ENCODE measurements at places on chromosomes 1 and 21.

- DNase-seq: no peak
Observed at GRCh38 chr1:220184506-220184905, 87.7 kb downstream of the RAB3GAP2 start.

GRCh38 chr1:69987881-69988280 lies 217.5 kb downstream of the LRRC40 start:
- no peak for DNase-seq

- DNase-seq: no peak
Observed at GRCh38 chr1:183195142-183195574, 9.1 kb downstream of the LAMC2 start.

DNA sequence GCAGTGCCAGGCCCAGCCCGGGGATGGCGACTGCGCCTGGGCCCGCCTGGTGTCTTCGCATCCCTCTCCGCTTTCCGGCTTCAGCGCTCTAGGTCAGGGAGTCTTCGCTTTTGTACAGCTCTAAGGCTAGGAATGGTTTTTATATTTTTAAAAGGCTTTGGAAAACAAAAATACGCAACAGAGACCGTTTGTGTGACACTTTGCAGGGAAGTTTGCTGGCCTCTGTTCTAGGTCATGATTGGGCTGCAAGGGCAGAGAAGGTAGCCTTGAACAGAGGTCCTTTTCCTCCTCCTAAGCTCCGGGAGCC lies 719 bp downstream of the SOD1 start:
- no peak for DNase-seq

GRCh38 chr21:35475009-35475408 lies 425.9 kb upstream of the RUNX1 start:
- no peak for DNase-seq

GRCh38 chr1:92445865-92446264 lies 40.9 kb downstream of the GFI1 start:
- DNase-seq: no peak

DNA sequence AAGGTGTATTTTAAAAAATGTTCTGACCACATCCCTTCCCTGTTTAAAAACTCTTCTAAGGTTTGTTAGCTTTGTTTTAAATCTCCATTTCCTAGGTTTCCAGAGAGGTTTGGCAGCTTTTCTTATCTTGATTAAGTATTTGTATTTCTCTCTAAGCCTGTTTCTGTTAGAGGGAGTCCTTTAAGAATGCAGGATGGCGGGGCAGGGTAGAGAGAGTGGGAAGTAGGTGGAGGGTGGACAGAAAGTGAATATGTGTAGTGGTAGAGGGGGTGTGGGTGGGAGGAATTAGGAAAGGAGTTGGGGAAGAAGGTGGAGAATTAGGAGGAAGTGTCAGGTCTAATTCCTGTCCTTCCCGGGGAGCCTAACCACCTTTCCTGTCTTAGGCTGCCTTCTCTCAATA lies 21.2 kb upstream of the SERBP1 start:
- no peak for DNase-seq

GRCh38 chr1:160623227-160623633 lies 23.6 kb downstream of the SLAMF1 start:
- DNase-seq: no peak

GRCh38 chr1:186059752-186060151 lies 315.3 kb downstream of the TPR start:
- DNase-seq: no peak

DNA sequence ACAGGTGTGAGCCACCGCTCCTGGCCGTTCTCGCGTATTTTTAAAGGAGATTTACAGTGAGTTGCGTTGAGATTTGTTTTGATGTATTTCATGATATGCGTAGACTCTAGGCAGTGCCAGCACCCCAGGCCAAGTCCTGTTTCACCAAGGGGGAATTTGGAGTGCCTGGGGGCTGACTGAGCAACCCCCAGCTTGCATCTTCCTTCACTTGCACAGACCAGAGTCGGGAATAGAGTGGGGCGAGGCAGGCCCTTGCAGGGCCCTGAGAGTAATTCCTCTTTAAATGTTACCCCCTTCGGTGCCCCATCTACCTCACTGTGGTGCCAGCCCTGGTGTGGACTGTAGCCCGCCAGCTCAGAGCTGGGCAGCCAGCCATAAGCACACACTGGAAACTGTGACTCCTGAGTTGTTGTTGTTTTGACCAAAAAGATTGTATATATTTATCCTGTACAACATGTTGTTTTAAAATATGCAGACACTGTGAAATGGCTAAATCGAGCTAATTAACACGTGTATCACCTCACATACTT lies 269.5 kb downstream of the NPHP4 start:
- DNase-seq: no peak

- DNase-seq: no peak
Observed at GRCh38 chr1:212089560-212090163, 54.1 kb downstream of the DTL start.

- no peak for DNase-seq
Observed at GRCh38 chr1:111643696-111644095, 24.1 kb downstream of the RAP1A start.

DNA sequence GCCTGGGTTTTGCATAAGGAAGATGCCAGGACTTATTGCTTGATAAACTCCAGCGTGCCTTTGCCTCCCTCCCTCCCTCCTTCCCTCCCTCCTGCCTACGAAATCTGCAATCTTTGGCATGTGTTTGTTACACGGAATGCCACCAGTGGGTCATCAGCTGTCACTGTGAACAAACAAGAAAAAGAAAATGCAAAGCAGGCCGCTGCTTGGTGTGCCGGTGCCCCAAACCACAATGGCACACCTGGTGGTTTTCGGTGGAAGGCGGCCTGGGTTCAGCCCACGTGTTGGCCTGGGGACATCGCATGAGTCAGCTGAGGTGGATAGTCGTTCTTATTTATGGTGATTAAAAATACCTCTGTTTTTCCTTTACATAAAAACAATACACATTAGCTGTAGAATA lies 16.3 kb upstream of the IFNLR1 start:
- no peak for DNase-seq

- DNase-seq: no peak
Observed at GRCh38 chr21:28770867-28771661, 221.6 kb downstream of the LTN1 start.

Measured in BE2C (cell line).